ENCODE measurements at places on chromosomes 1 and 21.

DNA sequence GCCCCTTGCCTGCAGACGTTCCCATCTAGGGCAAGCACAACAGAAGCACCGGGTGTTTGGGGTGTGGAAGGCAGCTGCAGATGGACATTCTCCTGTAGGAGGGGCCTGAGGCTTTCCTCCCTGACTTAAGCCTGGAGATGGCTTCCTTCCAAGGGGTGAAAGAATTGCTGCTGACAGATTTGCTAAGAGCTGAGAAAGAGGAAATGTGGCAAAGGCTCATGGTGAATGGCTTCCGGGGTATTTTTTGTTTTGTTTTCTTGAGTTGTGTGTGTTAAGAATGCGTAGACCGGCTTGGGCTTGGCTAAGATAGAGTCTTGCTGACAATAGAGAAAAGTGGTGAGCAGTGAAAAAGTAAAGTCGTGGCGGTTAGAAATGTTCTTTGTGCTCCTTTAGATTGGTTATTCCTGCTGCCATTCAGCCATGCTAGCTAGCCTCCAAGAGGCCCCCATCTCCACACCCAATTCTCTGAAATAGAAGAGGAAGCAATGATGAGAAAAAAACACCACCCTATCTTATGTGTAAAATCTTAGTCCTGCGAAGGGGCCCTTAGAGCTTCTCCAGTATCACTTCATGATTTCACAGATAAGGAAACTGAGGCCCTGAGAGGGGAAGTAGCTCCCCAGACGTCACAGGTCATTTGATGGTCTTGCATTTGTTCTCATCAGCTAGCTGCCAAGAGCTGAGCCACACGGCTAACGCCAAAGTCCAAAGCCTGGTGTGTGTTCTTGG is 36.9 kb downstream of the EIF2D start:
- peak; percentile 91 for DNase-seq

DNA sequence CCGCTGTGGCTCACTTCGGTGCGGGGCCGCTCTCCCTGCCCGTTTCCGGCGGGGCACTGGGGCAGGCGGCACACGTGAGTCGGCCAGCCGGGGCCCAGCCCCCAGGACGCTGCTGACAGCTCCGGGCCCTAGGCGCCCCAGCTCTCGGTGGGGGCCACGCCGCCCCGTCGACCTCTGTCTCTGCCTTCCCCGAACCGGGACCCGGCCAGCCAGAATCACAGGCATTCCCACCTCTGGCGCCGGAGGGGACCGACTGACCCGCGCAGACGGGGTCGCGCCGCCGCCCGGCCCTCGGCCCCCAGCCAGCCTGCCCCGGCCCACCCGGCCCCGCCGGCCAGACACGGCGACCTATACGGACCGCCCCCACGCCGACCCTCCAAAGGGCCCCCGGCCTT is 755 bp downstream of the SCMH1 start:
- DNase-seq = peak; percentile 34

GRCh38 chr1:228212415-228212965 is 4.6 kb downstream of the OBSCN start:
- DNase-seq = no peak

GRCh38 chr1:31441970-31442647 is 29.1 kb downstream of the SERINC2 start:
- DNase-seq = no peak

GRCh38 chr1:97562081-97562480 is 358.8 kb downstream of the DPYD start:
- DNase-seq = no peak

DNA sequence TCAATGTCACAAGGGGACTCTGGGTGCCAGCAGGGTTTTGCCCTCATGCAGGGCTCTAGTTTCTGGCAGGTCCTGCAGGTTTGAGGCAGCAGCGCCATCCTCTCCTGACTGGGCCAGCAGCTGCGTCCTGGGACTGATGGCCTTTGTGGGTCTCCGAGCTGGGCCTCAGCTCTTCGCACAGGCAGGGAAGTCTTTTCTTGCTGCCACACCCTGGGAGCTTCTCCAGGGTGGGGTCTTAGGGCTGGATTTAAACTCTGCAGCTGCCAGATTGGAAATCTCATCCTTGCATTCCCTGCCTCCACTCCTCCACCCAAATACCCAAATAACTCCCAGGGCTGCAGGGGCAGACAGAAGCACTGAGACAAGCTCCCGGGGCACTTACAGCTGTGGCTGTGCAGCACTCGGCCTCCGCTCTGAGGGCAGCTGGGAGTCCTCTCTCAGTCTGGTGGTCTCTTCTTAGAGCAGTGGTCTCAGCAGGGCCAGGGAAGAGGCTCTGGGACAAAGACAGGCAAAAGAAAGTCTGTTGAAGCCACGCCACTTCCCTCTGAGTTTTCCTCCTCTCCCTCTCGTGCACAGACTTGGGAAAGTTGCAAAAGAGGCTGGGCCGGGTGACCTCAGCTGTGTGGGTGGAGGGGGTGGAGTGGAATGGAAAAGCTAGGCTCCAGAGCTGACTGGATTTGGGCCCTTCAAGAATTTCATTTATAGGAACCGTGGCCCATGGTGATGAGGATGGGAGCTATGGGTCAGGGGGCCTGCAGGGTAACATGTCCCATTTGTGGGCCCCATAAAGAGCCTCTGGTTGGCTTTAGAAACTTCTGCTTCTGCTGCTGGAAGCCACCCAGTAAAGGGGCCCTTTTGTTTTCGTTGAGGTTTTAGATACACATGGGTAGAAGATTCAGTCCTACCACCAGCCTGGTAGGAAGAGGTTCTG is at the start of gene RAB7B:
Gene RAB7B, minus strand, starts transcription at position 525 of the 931 bp plus-strand sequence. CDS start 9,260 bp downstream, outside the sequence.
- no peak for DNase-seq

GRCh38 chr1:246036175-246036574 is 470.9 kb downstream of the SMYD3 start:
- no peak for DNase-seq

GRCh38 chr1:204283711-204284651 is 70.2 kb upstream of the GOLT1A start:
- no peak for DNase-seq

- DNase-seq = no peak
Observed at GRCh38 chr1:66652556-66652955, 99.7 kb upstream of the DYNLT5 start.

DNA sequence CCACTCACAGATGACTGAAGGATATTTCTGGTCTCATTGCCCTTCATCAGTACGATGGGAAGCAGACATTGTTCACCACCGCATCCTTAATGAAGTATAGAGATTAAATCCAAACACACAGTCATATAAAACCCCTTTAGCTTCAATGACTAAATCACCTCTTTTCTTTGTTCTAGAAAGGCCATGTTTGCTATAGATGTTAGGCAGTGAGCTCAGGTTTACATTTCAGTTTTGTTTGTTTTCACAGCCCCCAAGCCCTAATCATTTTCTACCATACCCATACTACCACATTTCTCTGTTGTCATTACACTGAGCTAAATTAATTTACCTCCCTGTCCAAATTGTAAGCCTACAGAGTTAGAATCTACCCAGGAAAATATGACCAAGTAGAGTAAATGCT is 385.1 kb downstream of the NTNG1 start:
- DNase-seq = no peak

All from endothelial cell of umbilical vein (primary cell).